ENCODE measurements at places on chromosomes 13 and 19.
A peak's percentile ranks its signal among the peaks of the same experiment; 100 is the strongest.

DNA sequence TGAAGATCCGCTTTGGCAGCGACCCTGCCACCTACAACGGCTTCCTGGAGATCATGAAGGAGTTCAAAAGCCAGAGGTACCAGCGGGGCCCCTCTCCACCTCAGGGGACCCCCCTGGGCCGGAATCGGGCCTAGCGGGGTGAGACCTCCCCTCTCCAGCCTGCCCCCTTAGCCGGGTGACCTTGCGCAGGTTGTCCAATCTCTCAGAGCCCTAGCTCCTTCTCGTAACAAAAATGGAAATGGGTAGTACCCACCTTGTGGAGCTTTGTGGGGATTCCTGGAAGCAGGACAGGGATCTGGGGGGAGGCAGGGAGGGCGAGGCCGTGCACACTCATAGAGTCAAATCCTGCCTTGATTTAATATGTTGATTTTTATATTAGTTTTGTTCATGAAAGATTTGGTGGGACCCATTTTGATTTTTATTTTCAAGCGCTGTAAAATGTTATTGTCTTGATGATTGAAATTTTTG lies 658 bp downstream of the SIN3B start:
- no peak for DNase-seq

DNA sequence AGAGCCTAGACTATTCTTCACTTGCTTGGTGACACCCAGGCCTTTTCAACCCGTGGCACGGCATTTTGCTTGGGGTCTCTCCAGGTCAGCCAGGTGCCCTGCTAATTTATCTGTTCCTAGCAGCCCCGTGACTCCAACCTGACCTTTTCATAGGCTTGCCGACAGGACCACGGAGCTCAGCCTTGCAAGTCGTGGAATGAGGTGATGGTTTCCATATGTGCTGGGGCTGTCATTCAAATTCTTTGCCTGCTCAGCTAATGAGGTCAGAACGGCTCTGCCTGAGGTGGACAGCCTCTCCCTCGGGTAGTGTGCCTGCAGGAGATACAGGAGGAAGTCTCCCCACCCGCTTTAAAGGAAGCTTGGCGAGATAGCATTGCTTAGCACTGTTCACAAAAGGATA lies 61.0 kb downstream of the SHISA2 start:
- no peak for DNase-seq

DNA sequence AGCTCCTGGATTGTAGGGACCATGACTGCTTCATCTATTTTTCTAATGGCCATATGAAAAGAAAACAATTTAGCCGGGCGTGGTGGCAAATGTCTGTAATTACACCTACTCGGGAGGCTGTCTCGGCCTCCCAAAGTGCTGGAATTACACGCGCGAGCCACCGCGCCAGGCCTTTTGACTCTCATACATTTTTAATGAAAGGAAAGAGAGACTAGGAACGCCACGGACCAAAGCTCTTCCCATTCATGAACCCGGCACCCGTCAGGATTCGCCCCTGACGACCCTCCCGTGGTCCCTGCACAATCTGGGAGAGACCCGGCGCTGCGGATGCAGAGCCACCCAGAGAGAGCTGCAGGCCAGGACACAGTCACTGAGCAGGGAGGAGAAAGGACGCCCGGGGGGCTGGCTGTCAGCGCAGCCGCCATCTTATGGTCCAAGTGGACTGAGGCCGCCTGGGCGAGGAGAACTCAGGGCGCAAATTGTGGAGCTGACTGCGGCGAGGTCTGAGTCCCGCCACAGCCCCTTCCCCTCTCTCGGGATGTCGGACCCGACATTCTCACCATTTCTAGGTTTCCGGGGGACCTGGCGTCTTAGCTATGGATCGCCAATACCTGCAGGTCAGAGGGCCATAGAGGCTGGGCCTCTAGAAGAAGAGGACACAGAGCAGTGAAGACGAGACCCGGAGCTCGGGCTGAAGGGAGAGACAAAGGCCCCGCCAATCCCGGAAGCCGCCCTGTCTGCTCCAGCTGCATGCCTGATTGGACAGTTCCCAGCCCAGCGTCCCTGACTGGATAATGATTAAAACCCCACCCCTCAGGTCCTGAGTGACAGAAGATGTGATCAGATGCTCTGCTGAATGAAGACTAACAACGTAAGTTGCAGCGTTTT lies at the start of gene ZNF681:
Gene ZNF681 (minus strand): TSS at position 705 of the 888 bp plus-strand sequence. CDS start 142 bp downstream, at position 563.
- peak; percentile 66 for DNase-seq

- no peak for DNase-seq
These were observed 159.8 kb downstream of the ENOX1 start for GRCh38 chr13:43626994-43627393.

DNA sequence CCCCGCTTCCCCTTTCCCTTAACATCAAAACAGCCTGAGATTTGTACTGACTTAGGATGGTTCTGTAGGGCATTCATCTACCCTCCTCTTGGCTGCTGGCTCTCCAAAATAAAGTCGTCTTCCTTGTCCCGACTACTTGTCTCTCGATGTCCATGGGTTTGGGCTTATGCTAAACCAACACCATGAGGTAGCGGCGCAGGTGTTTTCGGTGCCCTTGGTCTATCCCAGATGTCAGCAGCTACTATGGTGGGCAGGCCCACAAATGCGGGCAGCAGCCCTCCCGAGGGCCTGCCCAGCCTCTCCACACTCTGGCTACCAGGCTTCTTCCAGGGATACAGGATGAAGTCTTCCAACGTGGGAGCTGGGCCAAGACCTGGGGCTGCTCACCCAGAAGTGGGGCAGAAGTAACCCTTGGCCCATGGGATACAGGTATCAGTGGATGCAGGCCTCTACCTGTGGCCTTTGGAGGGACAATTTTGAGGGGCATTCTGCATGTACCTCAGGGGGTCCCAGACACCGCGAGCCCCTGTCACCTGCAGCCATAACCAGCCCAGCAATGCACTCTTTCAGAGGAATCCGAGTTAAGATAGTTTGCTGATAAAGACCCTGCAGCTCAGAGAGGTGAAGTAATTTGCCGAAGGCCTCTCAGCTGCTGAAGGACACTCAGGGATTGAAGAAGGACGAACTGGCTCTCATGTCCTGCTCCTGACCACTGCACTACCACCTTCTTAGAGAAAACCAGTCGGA lies 47.8 kb upstream of the VSTM2B start:
- no peak for DNase-seq

DNA sequence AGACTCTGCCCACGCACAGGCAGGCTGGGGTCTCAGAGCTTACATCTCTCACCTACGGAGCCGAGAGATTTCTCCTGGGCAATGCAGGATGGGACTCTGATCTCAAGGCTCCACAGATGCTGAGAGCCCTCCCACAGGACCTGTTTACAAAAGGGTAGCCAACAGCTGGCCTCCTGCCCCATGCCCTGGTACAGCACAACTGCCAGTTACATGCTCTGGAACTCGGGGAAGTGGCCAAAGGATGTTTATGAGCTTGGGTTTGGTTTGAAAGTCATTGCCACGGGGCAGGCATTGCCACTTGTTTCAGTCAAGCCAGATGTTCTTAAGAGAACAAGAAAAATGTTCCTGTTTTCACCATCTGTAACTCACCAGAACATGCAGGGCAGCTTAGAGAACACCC lies 3.5 kb downstream of the DHRS12 start:
- DNase-seq: no peak

- no peak for DNase-seq
These were observed at the start of gene TJP3 for GRCh38 chr19:3708207-3708931. TJP3 (plus strand) TSS chr19:3708384; CDS start chr19:3728433, 20,049 bp downstream.

DNA sequence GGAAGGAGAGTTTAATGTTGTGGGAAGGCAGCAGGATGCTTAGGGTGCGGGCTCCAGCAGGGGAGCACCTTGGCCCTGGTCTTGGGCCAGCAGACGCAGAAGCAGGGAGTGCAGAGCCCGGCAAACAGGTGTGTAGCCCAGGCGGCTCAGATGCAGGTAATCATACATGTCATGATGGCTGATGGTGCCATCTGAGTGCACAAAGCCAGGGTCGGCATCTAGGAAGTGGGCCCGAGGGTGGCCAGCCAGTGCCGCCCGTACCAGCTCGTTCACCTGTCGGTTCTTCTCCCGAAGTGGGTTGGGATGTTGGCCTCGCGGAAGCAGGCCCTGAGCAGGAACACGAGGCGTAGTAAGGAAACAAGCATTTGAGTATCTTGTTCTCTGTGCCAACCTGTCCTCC lies 4.9 kb upstream of the PRR19 start:
- no peak for DNase-seq

DNA sequence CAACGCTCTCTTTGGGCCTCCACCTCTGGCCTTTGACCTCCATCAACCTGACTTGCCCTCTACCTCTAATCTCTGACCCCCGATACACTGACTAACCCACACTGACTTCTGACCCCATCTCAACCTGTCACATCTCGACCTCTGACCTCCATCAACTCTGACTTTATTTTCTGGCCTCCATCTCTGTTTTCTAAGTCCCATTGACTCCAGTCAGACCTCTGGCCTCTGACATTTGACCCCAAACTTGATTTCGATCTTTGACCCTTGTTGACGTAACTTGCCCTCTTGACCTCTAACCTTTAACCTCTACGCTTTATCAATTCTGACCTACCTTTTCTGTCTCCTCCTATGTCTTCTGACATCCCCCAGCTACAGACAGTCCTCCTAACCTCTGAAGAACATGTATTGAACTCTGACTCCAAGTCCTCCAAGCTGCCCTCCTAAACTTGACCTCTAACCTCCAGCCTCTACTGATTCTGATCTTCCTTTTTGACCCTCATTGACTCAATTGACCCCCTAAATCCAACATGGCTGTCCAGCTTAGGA lies 780 bp downstream of the ACP4 start:
- DNase-seq: no peak

GRCh38 chr19:33819880-33820781 lies 23.5 kb downstream of the KCTD15 start:
- DNase-seq: no peak

GRCh38 chr19:28905996-28906395 lies 307.0 kb downstream of the UQCRFS1 start:
- no peak for DNase-seq

DNA sequence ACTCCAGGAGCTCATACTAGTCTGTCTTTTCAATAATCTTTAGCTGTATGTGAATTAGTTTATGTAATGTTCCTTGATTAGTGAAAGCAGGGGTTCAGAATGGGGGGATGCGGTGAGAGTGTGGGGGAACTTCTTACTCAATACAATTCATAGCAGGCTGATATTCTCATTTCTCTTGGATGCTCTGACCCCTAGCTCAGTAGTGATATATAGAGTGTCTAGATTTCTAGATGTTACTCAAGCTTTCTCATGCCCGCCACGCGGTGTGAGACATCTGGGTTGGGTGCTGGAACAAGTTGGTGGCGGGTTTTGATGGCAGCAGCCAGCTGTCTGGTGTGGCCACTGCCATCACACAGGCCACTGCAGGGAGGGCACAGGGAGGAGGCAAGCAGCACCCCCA lies 39.3 kb upstream of the FLT1 start:
- DNase-seq: no peak

GRCh38 chr19:45517641-45518468 lies 10.6 kb downstream of the VASP start:
- no peak for DNase-seq

- no peak for DNase-seq
These were observed 152.1 kb downstream of the DACH1 start for GRCh38 chr13:71714802-71715375.

GRCh38 chr13:60062502-60062901 lies 101.2 kb downstream of the DIAPH3 start:
- no peak for DNase-seq

DNA sequence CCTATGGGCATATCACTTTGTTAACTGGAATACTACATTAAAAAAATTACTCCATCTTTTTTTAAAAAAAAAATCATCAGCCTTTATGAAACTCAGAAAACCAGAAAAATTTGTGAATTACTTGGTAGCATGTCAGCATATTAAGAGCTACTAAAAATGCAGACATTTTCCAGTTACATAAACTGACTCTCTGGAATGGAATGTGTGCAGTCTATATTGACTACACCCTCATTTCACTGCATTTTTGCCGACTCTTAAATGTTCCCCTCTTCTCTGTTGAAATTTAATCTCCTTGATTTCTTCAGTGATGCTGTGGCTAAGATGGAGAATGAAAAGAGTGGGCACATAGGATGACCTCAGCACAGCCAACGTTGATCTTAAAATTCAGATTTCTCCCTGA lies 393.8 kb downstream of the ITGBL1 start:
- no peak for DNase-seq

DNA sequence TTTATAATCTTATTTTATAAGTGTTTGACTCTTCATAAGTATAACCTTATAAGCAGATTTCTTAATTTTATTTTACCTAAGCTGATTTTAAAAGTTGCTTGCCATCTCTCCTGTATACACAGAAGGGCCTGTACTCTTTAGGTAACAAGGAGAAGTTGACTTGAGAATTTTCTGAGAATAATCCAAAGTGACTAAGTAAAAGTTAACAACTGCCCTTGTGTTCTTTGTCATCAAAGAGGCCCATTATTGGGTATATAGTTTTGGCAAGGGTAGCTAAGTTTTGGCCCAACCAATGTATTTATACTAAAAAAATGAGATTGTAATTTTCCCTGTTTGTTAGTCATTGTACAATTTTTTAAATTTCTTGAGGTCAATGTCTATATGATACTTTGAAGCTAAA lies 3.2 kb downstream of the LCP1 start:
- no peak for DNase-seq

- DNase-seq: no peak
These were observed 270.0 kb upstream of the PCDH20 start for GRCh38 chr13:61685682-61686012.

- DNase-seq: no peak
These were observed 16.3 kb downstream of the GPR183 start for GRCh38 chr13:99290894-99291293.

- DNase-seq: no peak
These were observed 16.0 kb upstream of the SEMA6B start for GRCh38 chr19:4575267-4576015.

GRCh38 chr19:35963514-35963913 lies 27.3 kb downstream of the LRFN3 start:
- no peak for DNase-seq

DNA sequence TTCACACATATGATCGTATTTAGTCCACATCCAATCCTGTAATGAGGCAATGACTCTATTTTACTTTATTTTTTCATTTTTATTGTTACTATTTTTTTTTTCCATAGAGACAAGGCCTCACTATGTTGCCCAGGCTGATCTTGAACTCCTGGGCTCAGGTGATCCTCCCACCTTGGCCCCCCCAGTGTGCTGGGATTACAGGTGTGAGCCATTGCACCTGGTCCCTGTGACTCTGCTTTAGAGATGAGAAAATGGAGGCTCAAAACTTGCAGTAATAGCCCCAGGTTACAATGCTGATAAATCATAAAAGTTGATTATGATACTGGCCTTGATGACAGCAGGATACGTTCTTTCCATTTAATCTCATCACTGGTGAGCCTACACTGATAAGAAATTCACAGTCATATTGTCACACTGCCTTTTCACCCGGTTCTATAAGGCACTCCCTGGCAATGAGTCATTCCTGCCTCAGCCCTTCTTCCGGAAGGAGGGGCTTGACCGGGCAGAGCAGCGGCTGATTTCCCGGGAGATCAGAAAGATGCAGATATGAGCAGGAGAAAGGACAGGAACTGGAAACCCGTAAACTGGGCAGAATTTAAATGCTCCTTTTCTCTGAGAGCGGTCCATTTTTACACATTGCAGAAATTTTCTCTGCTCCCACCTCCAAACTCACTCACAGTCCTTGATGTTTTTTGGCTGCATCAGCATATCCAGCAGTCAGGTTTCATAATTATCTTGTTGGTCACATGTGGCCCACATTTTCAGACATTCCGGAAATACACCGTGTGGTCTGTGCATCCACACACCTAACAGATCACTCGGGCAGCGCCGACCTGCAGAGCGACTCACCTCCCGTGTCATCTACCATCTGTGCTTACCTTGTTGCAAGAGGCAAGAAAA lies 616.4 kb downstream of the EFNB2 start:
- no peak for DNase-seq
